ENCODE measurements at places on chromosomes 12 and 14.

DNA sequence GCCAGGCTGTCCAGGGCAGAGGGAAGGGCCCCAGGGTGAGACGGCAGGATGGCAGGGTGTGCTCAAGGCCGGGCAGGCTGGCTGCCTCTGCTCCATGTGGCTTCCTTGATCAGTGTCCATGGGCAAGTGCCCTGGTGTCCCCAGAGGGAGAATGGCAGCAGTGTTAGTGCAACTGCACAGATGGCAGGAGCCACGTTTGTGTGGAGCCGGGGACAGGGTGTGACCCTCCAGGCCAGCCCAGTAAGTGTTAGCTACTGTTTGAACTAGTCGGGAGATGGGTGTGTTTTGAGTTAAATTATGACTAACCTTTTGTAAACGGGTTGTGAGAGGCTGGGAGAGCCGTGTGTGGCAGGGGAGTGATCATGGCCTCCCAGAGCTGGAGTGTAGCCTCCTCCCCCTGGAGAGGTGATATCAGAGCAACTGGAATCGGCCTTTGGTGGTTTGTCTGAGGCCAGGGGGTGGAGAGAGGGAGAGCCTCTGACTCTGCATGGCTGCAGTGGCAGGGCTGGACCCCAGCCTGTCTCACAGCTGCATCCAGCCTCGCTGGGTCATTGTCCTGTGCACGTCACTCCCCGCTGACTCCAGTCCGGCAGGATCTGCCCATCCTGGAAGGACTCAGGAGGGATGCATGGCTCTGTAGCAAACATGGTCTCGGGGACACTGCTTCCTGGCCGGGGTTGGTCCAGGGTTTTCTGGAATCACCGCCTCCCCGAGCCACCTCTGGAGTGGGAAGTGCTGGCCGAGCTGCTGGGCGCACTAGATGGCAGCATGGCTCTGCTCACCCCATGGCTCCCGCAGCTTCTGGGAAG lies 27.8 kb downstream of the AACS start:
- DNase-seq: no peak

DNA sequence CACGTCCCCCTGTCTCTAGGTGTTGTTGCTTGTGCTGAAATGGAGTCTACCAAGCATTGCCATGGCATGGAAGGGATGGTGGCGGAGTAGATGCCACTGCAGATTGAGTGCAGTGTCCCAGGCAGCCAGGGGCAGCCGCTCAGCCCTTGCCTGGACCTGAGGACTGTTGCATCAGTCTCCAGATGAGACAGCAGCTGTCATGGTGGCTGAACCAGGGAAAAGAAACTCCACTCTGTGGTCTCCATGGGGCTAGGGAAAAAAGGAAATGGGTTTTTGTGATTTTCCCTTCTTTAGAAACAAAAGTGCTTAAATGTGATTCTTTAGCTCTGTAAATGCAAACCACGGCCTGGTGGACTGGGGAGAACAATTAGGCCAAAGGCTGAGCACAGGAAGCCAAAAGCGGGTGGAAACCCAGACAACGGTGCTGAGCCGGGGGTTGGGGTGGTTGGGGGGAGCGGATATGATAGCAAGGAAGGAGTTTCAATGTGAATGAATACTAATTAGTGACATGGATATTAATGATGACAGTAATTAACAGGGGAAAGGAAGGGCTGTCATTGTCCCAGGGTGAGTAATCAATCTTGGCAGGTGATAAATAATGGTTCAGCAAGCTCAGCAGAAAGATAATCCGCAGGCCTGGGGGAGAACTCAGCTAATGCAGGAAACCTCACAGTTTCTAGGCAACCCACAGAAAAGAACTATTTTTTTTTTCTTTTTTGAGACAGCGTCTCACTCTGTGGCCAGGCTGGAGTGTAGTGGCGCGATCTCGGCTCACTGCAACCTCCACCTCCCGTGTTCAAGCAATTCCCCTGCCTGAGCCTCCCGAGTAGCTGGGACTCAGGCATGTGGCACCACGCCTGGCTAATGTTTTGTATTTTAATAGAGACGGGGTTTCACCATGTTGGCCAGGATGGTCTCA lies 442.6 kb downstream of the DPF3 start:
- DNase-seq: peak; percentile 55

GRCh38 chr12:72241552-72241951 lies 30.6 kb upstream of the TRHDE start:
- no peak for DNase-seq

DNA sequence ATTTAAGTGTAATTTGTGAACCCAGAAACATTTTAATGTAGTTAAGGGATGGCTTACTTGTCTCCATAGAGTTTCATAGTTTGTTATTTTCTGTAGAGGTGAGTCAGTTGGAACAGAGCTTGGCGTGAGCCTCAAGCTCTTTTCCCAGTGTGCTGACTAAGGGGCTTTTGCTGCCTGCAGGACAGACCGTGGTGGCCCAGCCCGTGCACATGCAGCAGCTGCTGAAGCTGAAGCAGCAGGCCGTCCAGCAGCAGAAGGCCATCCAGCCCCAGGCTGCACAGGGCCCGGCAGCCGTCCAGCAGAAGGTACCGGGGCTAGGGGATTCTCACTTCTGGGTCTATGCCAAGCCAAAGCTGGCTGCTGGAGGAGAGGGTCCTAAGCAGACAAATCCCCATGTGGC lies 76.9 kb downstream of the DDX51 start:
- no peak for DNase-seq

GRCh38 chr12:52312086-52312485 lies 9.1 kb downstream of the KRT83 start:
- DNase-seq: no peak

DNA sequence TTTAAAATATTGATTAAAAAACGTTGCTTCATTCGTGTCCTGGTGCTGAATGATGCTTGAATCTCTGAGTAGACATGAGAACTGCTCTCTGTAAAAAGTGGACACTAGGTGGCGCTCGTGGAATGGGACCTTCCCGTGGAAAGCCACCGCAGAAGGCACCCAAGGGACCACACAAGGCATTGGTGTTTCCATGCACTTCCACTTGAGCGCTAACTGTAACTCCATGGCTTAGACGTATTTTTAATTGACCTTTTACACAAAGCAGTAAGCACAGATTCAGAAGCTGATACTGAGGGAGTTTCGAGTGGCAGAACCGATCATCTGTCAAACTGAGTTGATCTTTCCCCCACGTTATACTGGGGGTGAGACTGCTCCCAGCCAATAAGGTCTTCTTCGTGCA lies 135.3 kb downstream of the PRKCH start:
- DNase-seq: peak; percentile 90

- DNase-seq: no peak
Measured at GRCh38 chr12:102953221-102953620, 4.3 kb upstream of the ASCL1 start.

- peak; percentile 22 for DNase-seq
Measured at GRCh38 chr12:110742096-110742717, 484 bp downstream of the PPP1CC start.

GRCh38 chr12:124169577-124170284 lies 125.2 kb upstream of the RFLNA start:
- no peak for DNase-seq

GRCh38 chr12:125330645-125331341 lies 265.6 kb downstream of the AACS start:
- peak; percentile 59 for DNase-seq

- DNase-seq: no peak
Measured at GRCh38 chr12:31207799-31208465, 118.0 kb downstream of the SINHCAF start.

DNA sequence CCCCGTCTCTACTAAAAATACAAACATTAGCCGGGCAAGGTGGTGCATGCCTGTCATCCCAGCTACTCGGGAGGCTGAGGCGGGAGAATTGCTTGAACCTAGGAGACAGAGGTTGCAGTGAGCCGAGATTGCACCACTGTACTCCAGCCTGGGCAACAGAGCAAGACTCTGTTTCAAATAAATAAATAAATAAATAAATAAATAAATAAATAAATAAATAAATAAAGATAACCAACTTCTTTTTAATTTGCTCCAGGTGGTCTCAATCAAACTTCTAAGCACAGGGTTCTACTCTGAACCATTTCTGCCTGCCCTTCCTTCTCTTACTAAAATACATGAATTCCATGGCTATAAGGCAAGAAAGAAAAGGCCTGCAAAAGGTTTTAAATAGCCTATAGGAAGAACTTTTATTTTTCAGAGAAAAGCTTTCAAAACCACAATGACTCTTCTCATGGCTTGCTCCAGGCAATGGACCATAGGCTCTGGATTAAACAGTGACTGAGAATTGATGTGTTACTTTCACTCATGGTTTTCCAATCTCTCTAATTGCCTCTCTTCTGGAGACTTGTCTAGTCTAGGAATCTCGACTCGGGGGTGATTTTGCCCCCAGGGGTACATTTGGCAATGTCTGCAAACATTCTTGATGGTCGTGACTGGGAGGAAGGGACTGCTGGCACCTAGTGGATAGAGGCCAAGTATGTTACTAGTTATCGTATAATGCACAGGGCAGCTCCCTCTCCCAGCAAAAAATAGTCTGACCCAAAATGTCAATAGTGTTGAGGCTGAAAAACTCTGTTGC lies 14.4 kb downstream of the IGF1 start:
- DNase-seq: no peak

DNA sequence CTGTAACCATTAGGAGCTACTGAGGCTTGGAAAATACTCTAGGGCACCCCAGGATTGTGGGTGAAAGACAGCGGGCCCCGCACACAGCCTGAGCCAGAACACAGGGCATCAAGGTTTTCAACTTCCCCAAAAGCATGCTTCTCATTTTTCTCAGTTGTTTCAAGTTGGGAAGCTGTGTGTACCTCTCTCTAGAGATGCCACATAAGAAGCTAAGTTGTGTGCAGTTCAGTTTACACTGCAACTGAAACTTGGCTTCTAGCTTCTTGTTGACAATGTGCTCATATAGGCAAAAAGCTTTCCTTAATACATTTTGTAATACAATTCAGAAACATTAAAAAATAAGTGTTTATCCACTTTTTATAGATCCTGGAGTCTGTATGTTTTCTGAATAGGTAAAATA lies 88.1 kb upstream of the PTPRR start:
- DNase-seq: no peak

- DNase-seq: no peak
Measured at GRCh38 chr14:53144244-53144643, 8.9 kb downstream of the DDHD1 start.

- no peak for DNase-seq
Measured at GRCh38 chr14:91273885-91274273, 29.4 kb upstream of the GPR68 start.

DNA sequence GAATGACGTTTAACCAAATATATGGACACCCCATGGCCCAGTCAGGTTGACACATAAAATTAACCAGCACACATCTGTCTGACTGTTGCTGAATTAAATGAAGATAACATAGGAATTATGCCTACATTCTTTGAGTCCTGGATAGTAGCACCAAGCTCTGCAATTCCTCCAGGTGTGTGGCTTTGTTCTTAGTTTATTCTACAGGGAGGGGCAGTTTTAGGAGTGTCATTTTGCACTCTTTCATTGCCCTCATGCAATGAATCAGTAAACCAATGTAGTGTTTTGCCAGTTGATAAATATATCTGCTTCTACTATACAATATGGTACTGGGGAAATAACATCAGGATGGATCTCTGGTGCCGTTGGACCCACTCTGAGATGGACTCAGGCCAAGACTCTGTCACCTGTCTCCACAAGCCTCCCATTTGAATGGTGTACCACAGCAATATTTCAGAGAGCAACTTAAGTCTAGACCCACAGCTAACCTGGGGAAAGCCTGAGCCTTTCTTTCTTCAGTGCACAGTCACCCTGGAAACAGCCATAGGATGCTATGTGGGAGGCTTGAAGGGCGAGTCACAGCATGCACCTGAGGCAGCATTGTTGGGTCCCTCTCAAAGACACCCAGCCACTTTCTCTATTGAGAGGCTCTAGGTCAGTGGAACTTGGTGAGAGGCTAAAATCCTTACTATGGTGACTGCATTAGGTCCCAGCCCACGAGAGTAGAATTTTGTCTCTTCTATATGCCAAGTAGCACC lies 73.2 kb downstream of the ANO4 start:
- no peak for DNase-seq

DNA sequence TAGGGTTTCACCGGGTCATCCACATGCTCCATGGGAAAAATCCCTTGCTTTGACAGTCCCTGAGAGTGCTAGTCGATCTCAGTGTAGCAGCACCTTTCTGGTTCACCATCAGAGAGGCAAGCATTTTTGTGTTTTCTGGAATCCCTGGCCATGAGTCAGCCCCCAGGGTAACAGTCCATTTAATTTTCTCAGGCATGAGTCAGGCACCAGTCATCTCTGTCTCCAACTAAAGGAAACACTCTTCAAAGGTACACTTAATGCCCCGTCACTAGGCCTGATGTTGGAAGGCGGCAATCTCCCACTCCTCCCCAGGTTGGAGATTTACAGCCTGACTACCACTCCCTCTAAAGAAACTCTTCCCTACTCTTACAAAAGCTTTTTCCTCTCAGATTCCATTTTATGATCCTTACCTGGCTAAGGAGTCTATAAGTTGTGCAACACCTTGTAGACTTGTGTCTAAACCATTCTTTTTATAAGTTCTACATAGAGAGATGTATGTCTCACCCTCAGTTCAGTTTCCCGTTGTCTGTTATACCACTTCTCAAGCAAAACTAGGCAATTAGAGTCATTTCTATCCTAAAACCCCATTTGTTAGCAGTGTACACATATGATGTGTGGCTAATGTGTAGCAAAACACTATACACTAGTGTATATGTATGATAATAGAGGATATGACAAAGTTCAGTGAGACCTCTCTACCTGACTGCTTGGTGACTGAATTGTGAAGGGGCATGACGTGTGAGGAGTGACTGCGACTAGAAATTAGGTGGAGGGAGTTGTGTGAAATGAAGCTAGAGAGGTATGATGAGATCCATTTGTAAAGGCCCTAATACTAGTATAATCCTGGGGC lies 24.6 kb downstream of the TMEM19 start:
- no peak for DNase-seq

GRCh38 chr12:22014783-22015144 lies 31.3 kb upstream of the CMAS start:
- DNase-seq: no peak

DNA sequence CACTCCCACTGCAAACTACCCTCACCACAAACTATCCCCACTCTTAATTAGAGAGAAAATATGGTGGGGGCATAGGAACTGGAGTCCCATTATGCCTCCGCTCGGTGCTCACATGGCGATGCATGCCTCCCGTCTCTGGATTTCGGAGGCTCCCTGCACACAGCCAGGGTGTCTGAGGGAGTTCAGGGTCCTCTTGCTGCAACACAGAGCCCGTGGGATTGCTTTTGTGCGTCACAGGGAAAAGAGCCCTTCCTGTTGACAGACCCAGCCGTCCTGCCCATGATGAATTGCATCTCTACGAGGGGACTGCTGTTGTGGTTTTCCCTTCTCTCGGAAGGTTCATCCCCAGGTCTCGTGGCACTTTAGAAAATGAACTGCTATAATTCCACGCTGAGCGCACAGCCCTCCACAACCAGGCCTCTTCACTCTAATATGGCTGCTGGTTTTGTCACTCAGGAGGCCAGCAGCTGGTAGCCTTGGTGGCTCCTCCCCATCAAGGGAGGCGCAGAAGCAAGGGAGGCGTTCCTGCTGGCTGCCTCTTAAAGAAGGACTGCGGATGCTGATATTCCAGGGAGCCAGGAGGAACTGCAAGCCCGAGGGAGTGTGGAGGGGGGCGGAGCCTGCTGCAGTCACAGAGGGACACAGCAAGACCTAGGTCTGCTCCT lies 158.0 kb downstream of the KCNA5 start:
- no peak for DNase-seq

All from activated CD4-positive, alpha-beta T cell treated with anti-CD3 and anti-CD28 coated beads, Interleukin-2, amount 50 U/mL, for 48 hours (primary cell).